ENCODE measurements at places on chromosomes 7 and 10. TPM values are rescaled to one million over a fixed set of nuclear protein-coding genes. Genes with fewer than 3 reads are reported as not detected.

Gene HOXA10
- total RNA-seq: 12.7 TPM

Gene SLC29A3
- 1.7 TPM for total RNA-seq

Gene ADCY1
- 9.1 TPM for total RNA-seq

Gene DPYSL4
- 1.2 TPM for total RNA-seq

Gene MET
- 0.55 TPM for total RNA-seq

DNA sequence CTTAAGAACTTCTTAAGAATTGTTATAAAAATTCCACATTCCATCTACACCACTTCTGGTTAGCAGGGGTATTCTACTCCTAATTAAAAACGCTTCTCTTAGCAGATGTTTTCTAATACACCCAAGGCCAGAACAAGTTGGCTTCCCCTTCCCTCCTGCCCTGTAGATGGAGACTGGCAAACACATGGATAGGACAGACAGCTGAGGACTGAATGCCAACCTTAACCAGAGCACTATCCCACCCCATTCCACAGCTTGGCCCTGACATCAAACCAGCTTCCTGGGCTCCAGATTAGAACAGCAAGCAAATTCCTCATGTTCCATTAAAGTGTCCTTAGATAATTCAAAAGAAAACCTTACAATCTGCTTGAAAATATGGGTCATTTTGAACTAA is 56.6 kb upstream of the IL6 start:
- DNase-seq: no peak

DNA sequence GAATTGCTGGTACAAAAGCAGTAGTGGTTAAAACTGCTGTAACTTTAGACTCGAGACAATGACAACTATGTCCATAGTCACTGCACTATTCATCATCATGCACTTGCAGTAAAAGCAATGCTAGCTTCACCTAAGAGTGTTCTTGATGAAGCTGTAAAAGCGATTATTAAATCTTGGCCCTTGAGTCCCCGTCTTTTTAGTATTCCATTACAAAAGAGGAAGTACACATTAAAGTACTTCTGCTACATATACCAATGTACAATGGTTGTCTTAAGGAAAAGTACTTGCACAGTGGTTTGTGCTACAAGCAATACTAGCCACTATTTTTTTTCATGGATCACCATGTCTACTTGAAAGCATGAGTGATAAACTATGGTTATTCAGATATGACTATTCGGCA is 78.3 kb downstream of the ATAD1 start:
- DNase-seq: no peak

DNA sequence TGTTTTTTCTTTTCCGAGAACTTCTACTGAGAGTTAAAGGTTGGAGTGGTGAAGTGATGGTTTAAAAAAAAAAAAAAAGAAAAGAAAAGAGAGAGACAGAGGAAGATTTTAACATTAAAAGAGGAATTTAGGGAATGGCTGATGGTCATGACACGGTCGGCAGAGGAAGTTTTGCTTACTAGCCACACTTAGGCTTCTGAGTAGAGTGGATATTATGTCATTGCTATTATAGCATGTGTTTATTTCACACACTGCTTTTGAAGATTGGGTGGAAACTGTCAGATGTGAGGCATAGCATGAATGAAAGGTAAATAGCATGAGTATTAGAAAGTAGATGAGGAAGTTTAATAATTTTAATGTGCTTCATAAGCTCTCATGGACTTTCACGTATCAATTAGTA is 2.5 kb downstream of the KAT6B start:
- no peak for DNase-seq

- DNase-seq: no peak
Observed at GRCh38 chr10:20887706-20888555, 9.2 kb downstream of the NEBL start.

GRCh38 chr7:135662373-135663114 is at the start of gene STMP1:
TSS of gene STMP1 (plus strand) at chr7:135662514.
- peak; percentile 97 for DNase-seq

DNA sequence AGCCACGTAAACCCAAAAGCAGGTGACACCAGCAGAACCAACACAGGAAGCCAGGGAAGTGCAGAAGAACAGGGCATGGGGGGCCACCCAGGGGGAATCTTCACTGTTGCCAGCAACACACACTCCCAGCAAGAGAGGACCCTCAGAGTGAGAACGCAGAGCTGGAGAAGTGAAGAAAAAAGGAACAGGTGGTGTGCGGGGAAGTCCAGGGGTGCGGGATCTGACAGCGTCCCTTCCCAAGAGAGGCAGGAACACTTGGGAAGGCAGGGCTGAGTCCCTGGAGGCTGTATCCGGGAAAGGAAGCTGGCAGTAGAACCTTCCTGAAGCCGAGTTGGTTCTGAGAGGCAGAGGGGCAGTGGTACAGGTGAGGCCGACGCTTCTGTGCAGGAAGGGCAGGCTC is 27.7 kb downstream of the AGAP4 start:
- no peak for DNase-seq

DNA sequence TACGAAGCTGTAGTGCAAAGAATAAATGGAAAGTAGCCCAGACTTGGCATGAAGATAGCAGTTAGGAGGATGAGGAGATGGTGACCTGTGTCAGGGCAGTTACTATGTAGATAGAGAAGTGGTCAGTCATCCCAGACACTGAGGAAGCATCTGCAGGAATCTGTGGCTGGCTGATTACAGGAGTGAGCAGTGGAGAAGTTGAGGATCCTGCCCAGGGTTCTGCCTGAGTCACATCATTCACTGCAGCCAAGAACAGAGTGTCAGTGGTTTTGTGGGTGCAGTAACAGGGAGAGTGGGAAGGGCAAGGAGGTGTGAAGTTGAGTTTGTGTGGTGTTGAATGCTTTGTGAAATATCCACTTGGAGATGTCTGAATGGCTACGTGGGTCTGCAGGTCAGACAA is 676.4 kb upstream of the NRP1 start:
- no peak for DNase-seq

- DNase-seq: no peak
Observed at GRCh38 chr10:7285522-7286322, 125.1 kb downstream of the SFMBT2 start.

DNA sequence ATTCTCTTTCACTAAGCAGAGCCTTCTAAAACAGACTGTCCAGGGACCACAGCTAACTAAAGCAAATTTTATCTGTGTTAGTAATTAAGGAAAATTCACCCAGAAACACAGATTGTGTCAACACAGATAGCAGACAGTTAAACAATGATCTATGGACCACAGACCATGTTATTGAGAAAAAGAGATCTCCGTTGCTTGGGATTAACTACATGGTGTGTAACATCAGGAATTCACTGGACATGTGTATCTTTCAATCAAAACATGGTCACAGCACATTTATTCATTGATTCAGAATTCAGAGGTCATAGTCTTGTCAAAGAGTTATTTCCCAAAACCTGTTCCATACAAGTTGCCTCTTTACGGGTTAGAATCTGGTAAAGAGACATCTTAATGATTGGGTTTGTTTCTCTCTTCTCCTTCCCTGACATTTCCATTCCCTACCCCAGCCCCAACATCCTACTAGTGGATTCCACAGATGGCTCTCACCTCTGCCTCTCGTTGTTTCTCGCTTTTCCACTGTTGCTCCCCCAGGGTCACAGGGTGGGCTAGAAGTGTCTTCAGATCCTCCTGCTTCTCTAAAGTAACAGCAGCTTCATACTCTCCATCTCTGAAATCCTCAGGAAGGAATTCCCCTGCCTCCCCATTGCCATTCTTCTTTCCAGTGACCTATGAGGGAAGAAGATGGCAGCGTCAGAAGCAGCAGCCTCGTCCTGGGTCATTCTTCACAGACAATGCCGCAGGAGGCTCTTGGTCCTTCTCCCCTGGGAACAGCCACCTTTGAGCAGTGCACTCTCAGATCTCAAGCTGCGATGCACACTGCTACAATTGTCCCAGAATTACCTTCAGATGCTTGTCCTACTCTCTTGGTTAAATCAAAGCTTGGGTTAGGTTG is 958 bp downstream of the ANKRD1 start:
- no peak for DNase-seq

DNA sequence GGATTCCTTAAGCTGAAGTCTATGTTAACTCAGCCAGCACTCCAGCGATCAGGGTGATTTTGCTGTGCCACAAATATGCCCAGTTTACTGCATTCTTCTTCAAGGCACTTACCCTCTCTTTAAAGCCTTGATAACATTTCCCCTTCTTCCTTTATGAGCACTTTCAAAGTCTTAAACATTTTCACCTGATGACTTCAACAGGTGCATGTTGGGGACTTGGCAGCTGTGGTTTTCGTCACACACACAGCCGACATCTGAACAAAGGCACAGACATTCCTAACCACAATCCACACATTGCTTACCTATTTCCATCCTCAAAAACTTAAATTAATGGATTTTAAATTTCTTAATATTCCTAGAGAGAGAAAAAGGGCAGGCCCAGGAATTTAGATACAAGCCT is 331.5 kb downstream of the CRPPA start:
- no peak for DNase-seq

DNA sequence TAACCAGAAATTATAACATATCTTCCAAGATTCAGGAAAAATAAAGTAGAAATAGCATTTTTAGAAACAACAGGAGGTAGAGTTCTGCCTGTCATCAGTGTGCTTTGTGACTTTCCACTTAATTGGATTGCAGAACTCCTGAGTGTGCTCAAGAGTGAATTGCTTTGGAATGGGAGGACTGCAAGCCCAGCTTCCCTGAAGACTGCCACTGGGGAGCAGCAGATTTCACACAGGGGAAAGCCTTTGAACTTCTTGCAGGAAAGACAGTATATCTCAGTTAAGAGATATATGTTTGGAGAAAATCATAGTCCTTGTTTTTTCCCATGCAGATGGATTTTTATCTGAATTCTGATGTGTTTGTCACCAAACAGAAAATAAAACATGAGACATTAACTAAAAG is 124.5 kb downstream of the TMEM168 start:
- no peak for DNase-seq

DNA sequence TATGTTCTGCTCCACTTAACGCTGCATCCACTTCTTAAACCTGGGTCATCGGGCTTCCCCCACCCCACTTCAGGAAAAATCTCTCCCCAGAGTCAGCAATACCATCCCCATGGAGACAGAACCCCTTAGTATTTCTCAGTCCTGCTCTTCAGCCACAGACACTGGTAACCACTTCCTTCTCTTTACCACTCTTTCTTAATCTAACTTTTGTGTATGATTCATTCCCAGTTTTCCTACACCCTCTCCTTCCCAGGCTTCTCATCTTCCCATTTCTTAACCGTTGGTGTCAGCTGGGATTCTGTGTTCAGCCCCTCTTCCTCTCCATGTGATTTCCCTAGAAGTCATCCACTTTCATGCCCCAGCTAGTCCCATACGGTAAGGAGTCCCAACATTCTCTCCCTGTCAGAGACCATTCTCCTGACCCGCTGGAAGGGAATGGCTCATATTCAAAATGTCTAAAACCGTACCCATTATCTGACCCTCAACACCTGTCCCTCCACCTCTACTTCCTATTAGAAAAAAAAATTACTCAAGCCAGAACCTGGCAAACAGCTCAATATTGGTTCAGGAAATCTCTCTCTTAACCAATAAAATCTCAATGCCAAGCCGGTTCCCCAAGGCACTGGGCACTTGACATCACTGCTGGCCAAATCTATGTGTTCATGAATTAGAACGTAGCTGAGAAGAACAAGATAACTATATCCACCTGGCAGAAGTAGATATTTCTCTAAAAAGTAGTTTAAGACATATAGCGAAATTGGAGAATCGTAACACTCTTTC is 89.4 kb downstream of the DGKI start:
- no peak for DNase-seq
